ENCODE measurements at places on chromosomes 7 and 10. TPM values are rescaled to one million over a fixed set of nuclear protein-coding genes. Genes with fewer than 3 reads are reported as not detected.
A peak's percentile ranks its signal among the peaks of the same experiment; 100 is the strongest.

The CPXM2 gene
- 0.68 TPM for total RNA-seq

The CYP2C19 gene
- 6.4 TPM for total RNA-seq

The UBE2H gene
- total RNA-seq, result 35.9 TPM

The TMEM213 gene
- total RNA-seq, result not detected

The DRGX gene
- total RNA-seq, result not detected

The ZNF727 gene
- 0.57 TPM for total RNA-seq

The CFAP70 gene
- 1.2 TPM for total RNA-seq

DNA sequence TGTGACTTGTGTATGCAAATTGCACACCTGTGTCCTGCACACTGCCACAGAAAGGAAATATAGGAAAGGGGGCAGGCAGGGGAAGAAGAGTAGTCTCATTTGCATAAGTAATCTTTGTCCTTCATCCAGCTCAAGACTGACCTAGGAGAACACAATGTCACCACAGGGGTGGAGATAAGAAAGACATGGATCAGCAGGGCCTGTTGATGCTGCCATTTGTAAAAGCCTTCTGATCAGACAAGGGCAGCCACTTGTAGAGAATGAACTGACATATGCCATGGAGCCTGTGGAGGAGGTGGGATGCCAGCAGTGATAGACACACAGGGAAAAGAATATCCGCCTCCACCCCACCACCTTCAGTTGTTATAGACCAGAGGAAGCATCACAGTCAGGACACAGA lies 528.9 kb downstream of the HTR7 start:
- no peak overlapping the region for H3K27ac ChIP-seq
- no peaks in the 10 kb centered on the region for H3K36me3 ChIP-seq
- no peak for DNase-seq
- H3K4me3 ChIP-seq, result no peak overlapping the region
- H3K4me1 ChIP-seq, result no peaks in the 10 kb centered on the region
- H3K27me3 ChIP-seq, result no peaks in the 10 kb centered on the region

DNA sequence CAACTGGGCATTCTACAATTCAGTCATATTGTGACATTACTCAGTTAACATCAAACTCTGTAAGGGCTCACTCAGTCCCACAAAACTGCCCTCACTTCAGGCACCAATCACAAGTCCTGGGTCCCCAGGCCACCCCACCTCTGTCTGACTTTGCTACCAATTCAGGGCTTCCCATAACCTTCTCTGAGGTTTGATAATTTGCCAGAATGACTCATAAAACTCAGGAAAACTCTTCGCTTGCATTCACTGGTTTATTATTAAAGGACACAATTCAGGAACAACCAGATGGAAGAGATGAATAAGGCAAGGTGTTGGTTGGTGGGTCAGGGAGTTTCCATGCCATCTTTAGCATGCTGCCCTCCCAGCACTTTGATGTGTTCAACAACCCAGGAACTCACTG lies 41.3 kb downstream of the AVL9 start:
- H3K36me3 ChIP-seq, result no peaks in the 10 kb centered on the region
- no peaks in the 10 kb centered on the region for H3K27me3 ChIP-seq
- no peaks in the 10 kb centered on the region for H3K4me1 ChIP-seq
- no peak overlapping the region for H3K27ac ChIP-seq
- no peak for DNase-seq

- no peak for DNase-seq
- H3K4me1 ChIP-seq, result no peaks in the 10 kb centered on the region
- no peak overlapping the region for H3K27ac ChIP-seq
- H3K36me3 ChIP-seq, result no peaks in the 10 kb centered on the region
- no peaks in the 10 kb centered on the region for H3K27me3 ChIP-seq
Observed at GRCh38 chr7:52764492-52765169, 270.8 kb upstream of the POM121L12 start.

GRCh38 chr10:15943426-15943825 lies 83.1 kb upstream of the MINDY3 start:
- H3K4me3 ChIP-seq, result no peak overlapping the region
- H3K27me3 ChIP-seq, result no peaks in the 10 kb centered on the region
- H3K36me3 ChIP-seq, result no peaks in the 10 kb centered on the region
- DNase-seq, result no peak
- no peaks in the 10 kb centered on the region for H3K4me1 ChIP-seq
- H3K27ac ChIP-seq, result no peak overlapping the region

DNA sequence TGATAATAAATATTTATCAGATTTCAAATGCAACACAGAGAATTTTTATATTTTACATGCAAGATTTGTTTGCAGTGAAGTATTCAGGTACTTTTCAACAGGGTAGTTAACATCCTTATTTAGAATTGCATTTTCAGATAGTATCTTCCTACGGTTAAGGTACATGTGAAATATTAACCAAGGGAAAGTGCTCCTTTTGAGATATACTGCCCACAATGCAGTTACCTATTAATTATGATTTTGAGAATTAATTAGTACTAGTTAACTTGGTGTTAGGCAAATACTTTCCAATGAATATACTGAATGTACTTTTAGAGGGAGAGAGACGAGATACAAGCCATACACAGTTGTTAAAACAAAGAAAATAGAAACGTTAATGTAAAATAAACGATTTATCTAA lies 206.2 kb upstream of the YAE1 start:
- no peak for DNase-seq
- no peak overlapping the region for H3K27ac ChIP-seq
- no peaks in the 10 kb centered on the region for H3K36me3 ChIP-seq
- H3K27me3 ChIP-seq, result no peaks in the 10 kb centered on the region
- no peaks in the 10 kb centered on the region for H3K4me1 ChIP-seq
- no peak overlapping the region for H3K4me3 ChIP-seq

- no peak overlapping the region for H3K4me3 ChIP-seq
- no peak for DNase-seq
- no peaks in the 10 kb centered on the region for H3K27me3 ChIP-seq
- no peaks in the 10 kb centered on the region for H3K4me1 ChIP-seq
Observed at GRCh38 chr7:14219125-14219524, 229.7 kb upstream of the ETV1 start.

DNA sequence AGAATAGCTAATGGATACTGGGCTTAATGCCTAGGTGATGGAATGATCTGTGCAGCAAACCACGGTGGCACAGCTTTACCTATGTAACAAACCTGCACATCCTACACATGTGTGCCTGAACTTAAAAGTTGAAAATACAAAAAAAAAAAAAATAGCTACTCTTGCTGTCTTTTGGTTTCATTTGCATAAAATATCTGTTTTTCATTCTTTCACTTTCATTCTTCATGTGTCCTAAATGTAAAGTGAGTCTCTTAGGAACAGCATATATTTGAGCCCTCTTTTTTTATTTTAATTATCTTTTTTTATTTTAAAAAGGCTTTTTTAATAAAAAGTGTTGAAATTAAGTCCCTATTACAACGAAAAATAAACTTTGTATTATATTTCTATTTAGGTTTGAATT lies 836.1 kb upstream of the KCND2 start:
- no peaks in the 10 kb centered on the region for H3K36me3 ChIP-seq
- no peaks in the 10 kb centered on the region for H3K4me1 ChIP-seq
- no peak overlapping the region for H3K4me3 ChIP-seq
- no peaks in the 10 kb centered on the region for H3K27me3 ChIP-seq
- no peak for DNase-seq

GRCh38 chr7:92425311-92425947 lies 21.9 kb upstream of the GATAD1 start:
- H3K27me3 ChIP-seq, result no peaks in the 10 kb centered on the region
- no peak for DNase-seq
- H3K36me3 ChIP-seq, result no peaks in the 10 kb centered on the region
- no peaks in the 10 kb centered on the region for H3K4me1 ChIP-seq

DNA sequence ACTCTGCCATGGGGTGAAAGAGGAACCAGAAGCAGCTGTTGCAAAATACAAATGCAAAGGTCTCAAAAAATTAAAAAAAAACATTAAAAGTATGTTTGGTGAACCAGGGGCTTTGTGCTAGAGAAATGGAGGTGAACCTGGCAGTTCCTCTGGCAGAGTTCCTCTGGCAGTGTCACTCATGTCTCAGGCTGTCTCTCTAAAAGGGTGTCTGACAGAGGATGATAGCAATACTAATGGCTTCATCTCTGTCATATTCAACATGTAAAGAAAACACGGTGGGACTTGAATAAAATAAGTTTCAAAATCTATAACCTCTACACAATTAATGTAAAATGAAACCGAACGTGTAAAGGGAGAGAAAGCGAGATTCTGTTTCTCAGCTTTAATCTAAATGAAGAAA lies 375.7 kb upstream of the VWC2 start:
- DNase-seq, result no peak
- H3K4me1 ChIP-seq, result no peaks in the 10 kb centered on the region
- H3K27ac ChIP-seq, result no peak overlapping the region
- no peaks in the 10 kb centered on the region for H3K36me3 ChIP-seq

- no peaks in the 10 kb centered on the region for H3K36me3 ChIP-seq
- no peak for DNase-seq
- no peaks in the 10 kb centered on the region for H3K4me1 ChIP-seq
- H3K4me3 ChIP-seq, result no peak overlapping the region
- H3K27ac ChIP-seq, result no peak overlapping the region
Observed at GRCh38 chr10:4766454-4766853, 59.6 kb upstream of the AKR1E2 start.

DNA sequence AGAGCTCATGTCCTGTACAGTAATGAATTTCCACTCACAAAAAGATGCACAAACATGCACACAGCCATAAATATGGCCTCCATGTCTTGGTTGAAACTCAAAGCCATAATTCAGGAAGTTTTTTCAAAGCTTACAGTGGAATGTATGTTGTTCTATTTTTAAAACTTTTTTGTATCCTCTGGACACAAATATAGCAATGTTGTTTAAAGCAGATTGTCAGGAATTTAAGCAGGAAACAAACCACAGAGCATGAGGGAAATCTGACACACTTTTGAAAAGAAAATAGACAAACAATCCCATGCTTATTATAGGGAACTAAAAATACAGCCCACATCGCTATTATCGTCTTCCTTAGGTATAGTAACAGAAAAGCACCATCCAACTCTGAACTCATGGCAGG lies 21.5 kb downstream of the LRRN3 start:
- no peak overlapping the region for H3K27ac ChIP-seq
- no peak for DNase-seq
- no peaks in the 10 kb centered on the region for H3K27me3 ChIP-seq
- H3K36me3 ChIP-seq, result no peaks in the 10 kb centered on the region
- H3K4me3 ChIP-seq, result no peak overlapping the region

DNA sequence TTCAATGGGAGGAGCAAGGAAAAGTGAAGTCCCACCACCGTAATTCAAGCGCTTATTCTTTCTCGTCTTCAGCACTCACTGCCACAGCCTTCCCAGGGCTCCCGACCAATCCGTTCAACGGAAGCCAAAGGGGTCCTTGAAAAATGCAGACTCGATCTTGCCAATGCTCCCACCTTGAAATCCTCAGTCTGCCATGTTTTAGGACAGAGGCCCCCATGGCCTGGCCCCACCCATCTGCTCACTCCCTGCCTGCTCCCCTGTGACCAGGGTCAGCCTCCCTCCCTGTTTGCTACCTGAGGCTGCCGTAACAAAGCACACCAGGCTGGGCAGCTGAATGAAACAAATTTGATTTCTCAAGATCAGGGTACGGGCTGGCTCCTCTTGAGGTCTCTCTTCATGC lies 3.0 kb upstream of the DNAAF5 start:
- H3K27me3 ChIP-seq, result no peaks in the 10 kb centered on the region
- no peak overlapping the region for H3K4me3 ChIP-seq
- peaks cover 11% of the 10 kb centered on the region for H3K4me1 ChIP-seq
- H3K36me3 ChIP-seq, result no peaks in the 10 kb centered on the region
- H3K27ac ChIP-seq, result no peak overlapping the region

DNA sequence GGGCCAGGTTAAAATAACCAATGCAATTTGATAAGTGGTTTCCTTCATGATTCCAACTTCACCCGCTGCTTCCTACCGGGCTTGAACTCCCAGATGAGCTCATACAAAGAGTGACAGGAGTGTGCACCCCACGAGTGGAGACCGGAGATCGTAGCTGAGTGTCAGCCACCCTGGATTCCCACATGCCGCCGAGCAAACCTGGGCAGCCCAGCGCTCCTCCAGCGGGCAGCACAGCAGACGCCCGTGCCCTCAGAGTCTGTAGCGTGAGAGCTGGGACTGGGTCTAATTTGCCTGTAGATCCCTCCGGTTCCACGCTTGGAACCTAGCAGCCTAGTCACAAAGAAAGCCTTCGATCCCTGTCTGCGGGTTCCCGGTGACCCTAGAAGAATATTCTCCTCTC lies 476.1 kb upstream of the MGMT start:
- no peak overlapping the region for H3K27ac ChIP-seq
- no peaks in the 10 kb centered on the region for H3K36me3 ChIP-seq
- no peaks in the 10 kb centered on the region for H3K27me3 ChIP-seq
- no peak overlapping the region for H3K4me3 ChIP-seq
- no peak for DNase-seq

GRCh38 chr10:69048103-69048502 lies 39.8 kb upstream of the SRGN start:
- H3K36me3 ChIP-seq, result no peaks in the 10 kb centered on the region
- peak; percentile 62 for DNase-seq
- no peaks in the 10 kb centered on the region for H3K4me1 ChIP-seq
- H3K4me3 ChIP-seq, result no peak overlapping the region

DNA sequence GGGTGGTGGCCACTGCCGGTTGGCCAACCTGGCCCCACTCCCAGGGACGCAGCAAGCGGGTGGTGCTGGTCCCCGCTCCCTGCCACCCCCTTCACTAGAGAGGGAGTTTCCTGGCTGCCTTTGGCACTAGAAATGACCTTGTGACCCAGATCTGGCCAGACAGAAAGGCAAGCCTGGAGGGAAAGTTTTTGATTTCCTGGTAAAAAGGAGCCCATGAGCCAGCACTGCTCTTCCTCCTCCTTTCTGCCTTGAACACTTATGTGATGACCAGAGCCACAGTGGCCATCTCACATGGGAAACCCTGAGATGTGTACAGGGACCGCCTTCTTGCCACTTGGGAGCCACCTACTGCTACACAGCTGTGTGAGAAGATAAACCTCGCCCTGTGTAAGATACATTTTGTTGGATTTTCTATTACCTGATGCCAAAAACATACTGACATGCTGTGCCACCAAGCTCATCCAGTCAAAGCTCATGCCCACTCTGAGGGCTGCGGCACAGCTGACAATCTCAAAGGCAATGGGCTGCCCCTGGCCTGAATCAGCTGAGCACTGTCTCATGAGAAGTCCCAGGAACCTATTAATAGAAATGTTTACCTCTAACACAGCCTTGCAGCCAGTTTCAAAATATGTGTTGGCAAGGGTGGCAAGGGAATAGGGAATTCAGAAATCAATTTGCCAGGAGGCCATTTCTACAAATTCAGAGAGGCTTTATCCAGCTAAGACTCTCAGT lies 94.0 kb downstream of the CYTH3 start:
- H3K36me3 ChIP-seq, result no peaks in the 10 kb centered on the region
- no peak overlapping the region for H3K27ac ChIP-seq
- H3K4me3 ChIP-seq, result no peak overlapping the region
- peaks cover 5% of the 10 kb centered on the region for H3K4me1 ChIP-seq
- no peaks in the 10 kb centered on the region for H3K27me3 ChIP-seq

DNA sequence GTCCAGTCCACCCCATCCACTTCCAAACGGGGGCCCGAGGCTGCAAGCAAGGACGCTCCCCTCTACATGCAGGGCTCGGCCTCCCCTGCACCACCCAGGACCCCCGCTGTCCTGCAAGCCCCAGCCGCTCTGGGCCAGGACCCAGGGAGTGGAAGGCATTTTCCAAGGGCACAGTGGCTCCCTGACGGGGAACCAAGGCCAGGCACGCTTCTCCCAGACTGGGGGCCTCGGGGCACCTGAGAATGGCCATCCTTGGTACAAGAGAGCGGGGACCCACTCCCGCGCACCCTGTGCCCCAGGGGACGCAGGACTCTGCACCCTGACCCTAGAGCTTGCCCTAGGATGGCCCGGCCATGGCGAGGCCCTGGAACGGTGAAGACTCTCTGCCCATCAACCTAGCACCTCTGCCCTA lies 545 bp upstream of the AKR1E2 start:
- H3K36me3 ChIP-seq, result no peaks in the 10 kb centered on the region
- no peak overlapping the region for H3K27ac ChIP-seq
- H3K4me1 ChIP-seq, result peaks cover 7% of the 10 kb centered on the region
- DNase-seq, result no peak
- H3K4me3 ChIP-seq, result peak overlapping the region; percentile 65
- no peaks in the 10 kb centered on the region for H3K27me3 ChIP-seq

Measured in right lobe of liver (tissue), 6 donors.